ENCODE measurements at places on chromosomes 5 and 9.

GRCh38 chr9:80797831-80798688 is 891.3 kb downstream of the TLE1 start:
- DNase-seq: peak; percentile 72

DNA sequence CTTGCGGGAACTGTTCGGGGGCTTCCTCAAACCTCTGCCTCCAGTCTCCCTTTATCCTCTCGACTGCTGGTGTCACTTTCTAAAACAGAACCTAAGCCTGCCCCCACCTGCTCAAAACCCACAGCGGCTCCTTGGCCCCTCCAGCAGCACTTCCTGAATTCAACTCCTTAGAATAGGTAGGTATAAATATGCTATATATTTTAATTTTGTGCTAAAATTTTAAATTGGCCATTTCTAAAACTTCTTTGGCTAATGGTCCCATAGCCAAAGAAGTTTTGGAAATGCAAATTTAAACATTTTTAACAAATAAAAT is 71.8 kb upstream of the TBC1D2 start:
- no peak for DNase-seq

GRCh38 chr5:9025942-9026341 is 519.9 kb downstream of the SEMA5A start:
- no peak for DNase-seq

- DNase-seq: no peak
Measured at GRCh38 chr5:2936413-2936812, 184.9 kb upstream of the IRX2 start.

GRCh38 chr5:74127381-74128320 is 501.7 kb downstream of the ARHGEF28 start:
- peak; percentile 33 for DNase-seq

DNA sequence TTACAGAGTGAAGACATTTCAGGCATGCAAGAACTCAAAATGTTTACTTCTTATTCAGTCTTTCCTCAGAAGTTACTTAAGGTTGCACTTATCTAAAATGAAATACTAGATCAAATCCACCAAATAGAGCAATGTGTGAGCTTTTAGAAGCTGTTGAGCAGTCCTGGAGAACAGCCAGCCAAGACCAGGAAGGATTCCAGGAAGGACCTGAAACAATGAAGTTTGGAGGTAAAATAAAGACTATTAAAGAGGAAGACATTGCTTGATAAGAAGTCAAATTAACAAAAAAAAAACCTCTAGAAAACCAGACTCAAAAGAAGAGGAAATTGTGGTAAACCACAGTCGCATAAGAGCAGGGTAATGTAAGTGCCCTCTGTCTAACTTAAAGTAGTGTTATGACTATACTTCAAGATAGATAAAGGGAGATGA is 156.2 kb upstream of the S1PR3 start:
- DNase-seq: peak; percentile 72

- DNase-seq: no peak
Measured at GRCh38 chr5:10586008-10586407, 22.1 kb downstream of the ANKRD33B start.
